H4 (cell line): ENCODE measurements at places on chromosomes 7 and 10.
A peak's percentile ranks its signal among the peaks of the same experiment; 100 is the strongest.

- no peak for DNase-seq
Observed at GRCh38 chr7:22288202-22288601, 68.8 kb downstream of the RAPGEF5 start.

GRCh38 chr10:59283456-59284091 lies 78.8 kb downstream of the FAM13C start:
- no peak for DNase-seq

DNA sequence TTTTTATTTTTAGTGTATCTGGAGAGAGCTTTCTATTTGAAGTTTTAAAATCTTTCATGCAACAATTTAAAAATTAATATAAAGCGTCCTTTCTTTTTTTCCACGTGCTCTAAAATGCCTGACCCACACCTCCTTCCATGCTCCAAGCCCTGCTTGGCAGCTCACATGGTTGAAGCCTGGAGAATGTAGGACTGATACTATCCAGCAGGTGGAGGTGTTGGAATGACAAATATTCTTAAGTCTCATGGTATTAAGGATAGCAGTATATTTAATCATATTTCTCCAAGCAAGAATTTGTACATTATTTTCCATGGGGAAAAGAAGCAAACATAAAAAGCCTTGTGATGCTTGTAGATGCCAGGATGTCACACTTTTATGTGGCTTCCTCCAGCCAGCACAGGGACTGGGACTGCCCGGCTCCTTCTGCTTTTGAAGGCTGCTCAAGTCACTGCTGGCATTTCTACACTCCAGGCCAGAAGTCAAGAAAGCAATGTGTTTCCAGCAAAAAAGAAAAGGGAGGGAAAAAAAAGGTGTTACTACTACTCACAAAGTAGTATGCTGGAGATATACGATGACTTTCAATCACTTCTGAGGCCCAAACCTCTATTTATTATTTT lies 49.7 kb downstream of the BZW2 start:
- DNase-seq: peak; percentile 78

GRCh38 chr7:39102234-39102633 lies 124.5 kb downstream of the POU6F2 start:
- DNase-seq: no peak

DNA sequence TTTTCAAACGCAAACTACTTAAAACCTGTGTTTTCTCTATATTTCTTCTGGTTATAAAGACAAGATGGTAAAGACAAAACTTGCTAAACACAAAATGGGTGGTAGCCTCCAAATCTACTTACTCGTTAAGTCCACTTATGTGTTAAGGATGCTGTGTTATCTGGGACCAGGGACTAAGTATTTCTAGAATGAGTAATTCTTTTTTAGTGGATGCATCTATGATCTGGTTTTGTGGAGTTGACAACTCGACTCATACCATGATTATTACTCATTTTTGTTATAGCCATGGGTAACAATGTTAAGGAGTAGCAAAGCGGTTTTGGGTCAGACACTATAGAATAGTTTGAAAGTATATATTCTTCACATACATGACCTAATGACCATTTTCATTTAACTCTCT lies 239.5 kb upstream of the FOXP2 start:
- no peak for DNase-seq
